SIG-M5 (cell line): ENCODE measurements at places on chromosomes 4 and X.
A peak's percentile ranks its signal among the peaks of the same experiment; 100 is the strongest.

- DNase-seq, result no peak
Measured at GRCh38 chr4:103052145-103052544, 24.4 kb downstream of the SLC9B2 start.

GRCh38 chr4:113355550-113356371 is 306.3 kb downstream of the ANK2 start:
- peak; percentile 74 for DNase-seq

- no peak for DNase-seq
Measured at GRCh38 chrX:69034451-69034850, 130.8 kb downstream of the PJA1 start.

DNA sequence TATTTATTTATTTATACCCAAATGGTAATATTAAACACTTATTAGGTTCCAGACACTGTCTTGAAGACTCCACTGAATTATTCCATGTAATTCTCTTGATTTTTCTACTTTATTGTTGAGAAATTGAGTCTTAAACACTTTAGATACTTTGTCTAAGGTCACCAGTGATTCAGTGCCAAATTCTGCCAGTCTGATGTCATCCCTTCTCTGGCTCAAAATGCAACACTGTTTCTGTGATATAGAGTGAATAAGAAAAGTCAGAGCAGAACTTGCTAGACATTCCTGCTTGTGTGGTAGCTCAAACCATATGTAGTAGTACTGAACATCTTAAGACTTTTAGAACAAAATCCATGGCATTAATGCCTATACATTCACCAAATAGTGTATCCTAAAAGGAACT is 164.3 kb downstream of the GABRB1 start:
- no peak for DNase-seq
